ENCODE measurements at places on chromosomes 1 and 21.
A peak's percentile ranks its signal among the peaks of the same experiment; 100 is the strongest.

GRCh38 chr1:15005116-15005515 is 148.4 kb upstream of the TMEM51 start:
- no peak for DNase-seq

GRCh38 chr1:94753171-94753972 is 66.8 kb upstream of the SLC44A3 start:
- DNase-seq, result no peak

DNA sequence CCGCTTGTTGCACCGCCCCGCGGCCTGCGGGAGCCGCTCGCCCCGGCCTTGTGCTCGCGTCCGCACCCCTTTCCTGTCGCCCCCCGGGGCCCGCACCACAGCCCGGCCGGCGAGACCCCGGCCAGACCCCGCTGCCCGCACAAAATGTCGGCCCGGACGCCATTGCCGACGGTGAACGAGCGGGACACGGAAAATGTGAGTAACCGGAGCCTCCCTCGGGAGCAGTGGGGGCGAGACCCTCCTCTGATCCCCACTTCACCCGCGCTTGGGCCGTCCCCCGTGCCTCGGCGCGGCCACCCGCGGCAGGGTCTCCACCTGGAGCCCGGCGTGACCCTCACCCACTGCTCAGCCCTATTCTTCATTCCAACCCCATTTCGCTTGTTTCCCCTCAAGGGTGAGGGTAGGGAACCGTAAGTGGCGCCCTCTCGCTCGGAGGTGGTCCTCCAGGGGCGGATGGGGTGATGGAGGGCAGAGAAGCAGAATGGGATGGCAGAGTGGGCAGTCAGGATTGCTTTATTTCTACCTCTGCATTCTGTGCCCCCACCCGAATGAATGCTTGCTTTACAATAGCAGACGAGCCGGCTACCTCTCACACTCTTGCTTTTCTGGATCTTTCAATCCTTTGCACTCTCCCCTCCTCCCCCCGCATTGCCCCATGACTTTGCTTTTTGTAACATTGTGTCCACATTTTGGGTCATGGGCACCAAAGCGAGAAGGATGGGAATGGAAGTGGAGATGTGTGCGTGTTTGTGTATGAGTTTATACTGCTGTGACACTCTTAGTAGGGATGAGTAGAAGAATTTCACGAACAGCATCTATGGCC is 954 bp downstream of the MARK1 start:
- peak; percentile 22 for DNase-seq

DNA sequence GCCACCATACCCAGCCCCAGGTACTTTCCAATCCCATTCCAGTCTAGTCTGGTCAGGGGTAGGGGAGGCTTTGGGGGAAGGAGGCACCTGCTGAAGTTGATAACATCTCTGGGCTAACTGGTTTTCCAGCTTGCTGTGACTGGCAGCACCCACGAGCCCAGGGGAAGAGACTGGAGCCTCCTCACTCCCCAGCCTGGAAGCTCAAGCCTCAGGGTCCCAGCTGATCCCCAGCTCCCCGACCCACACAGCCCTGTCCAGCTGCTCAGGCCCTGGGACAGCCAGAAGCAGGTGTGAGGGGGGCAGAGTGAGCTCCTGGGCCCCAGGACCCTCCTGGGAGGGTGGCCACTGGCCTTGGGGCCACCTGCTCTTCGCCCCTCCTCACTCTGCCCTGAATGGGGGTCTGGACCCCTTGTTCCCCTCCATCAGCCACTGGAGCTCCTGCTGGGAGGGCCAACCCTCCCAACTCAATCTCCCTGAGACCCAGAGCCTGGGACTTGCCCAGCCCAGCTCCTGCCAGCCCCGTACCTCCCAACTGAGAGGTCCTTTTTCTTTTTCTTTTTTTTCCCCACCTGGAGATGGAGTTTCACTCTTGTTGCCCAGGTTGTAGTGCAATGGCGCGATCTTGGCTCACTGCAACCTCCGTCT is 23.5 kb upstream of the RNU1-4 start:
- DNase-seq, result no peak

DNA sequence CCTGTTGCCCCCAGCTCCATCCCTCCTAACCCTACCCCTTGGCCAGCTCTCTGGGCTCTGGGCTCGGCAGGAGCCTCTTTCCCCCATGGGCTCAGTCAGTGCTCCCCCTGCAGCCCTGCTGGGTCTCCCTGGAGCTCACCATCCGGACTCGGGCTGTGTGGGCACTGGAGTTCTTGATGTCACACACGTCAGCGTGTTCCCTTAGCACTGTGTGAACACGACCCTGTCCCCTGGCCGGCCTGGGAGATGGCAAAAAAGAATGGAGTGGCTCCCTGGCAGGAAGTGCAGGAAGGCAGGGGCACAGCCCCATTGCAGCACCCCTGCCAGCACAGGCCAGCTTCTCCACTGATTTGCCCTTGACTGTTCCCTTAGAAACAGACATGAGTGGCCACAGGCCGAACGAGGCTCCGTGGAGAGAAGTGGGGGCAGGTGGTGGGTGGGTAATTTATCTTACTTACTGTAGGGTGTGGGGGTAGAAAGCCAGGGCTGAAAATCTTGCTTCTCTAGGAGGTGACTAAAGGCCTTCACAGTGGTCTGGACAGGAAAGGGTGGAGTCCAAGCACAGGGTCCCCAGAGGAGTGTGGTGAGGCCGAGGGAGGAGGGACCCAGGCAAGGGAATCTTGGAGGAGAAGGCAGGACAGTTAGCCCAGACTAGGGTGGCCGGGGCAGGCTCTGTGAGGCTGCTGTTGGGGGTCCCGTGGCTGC is 381.7 kb upstream of the VAMP3 start:
- no peak for DNase-seq

DNA sequence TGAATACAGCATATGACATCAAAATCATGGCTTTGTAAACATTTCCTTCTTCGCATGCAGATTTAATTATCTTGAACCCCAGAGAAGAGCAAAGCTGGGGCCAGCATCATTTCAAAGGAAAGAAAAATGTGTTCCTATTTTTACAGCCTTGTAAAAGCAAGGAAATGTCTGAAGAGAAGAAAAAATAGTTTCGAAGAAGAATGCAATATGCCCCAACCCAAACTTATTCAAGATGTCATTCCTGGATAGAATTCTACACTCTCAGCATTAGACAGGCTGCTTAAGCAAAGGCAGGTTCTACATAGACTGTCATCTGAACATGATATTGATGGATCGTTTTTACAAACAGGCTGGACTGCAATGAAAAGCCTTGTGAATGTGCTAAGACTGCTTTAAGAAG is 900.8 kb downstream of the TTLL7 start:
- no peak for DNase-seq

DNA sequence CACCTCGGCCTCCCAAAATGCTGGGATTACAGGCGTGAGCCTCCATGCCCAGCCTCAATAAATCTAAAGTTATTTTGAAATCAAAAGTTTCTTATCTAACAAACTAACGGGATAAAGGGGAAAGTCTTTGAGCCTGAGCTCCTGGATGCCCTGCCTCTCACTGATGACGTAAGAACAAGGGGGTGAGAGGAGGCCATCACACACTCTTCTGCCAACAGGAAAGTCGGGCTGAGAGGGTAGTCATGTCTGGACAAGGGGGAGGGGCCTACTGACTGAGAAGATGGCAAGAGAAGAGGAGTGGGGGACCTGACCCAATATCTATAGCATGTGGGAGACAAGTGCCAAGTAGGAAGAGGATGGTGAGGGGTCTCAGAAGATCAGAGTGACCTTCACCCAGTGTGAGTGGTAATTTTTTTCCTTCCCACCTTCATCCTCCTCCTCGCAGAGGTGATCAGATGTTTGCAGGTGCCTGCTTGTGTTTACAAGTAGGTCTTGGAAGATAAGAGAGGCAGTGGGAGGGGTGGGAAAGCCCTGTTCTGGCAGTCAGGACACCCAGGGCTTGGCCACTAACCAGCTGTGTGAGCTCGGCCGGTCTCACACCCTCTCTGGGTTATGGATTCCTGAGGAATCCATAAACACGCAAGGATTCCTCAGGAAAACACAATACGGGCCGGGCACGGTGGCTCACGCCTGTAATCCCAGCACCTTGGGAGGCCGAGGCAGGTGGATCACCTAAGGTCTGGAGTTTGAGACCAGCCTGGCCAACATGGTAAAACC is 9.6 kb downstream of the UQCRHL start:
- no peak for DNase-seq

DNA sequence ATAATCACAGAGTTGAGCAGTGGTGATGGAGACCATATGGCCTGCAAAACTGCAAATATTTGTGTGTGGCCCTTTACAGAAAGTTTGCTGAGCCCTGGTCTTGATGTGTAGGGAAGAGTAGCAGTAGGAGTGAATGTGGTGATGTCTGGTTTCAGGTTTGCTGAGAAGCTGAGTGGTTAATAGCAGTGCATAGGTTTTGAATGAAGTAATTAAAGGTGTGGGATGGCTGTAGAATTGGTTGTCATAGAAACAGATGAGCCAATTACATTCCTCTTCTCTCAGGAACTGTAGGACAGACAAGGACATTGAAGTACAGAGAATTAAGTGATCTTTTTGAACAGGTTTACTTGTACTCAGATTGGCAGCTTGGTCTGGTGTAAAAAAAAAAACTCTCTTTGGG is 37.4 kb downstream of the PRDM2 start:
- DNase-seq, result no peak

- DNase-seq, result no peak
Measured at GRCh38 chr1:52195161-52195560, 53.3 kb downstream of the ZFYVE9 start.

GRCh38 chr1:26608895-26609294 is 79.3 kb downstream of the RPS6KA1 start:
- DNase-seq, result no peak

- no peak for DNase-seq
Measured at GRCh38 chr1:95953015-95953414, 719.0 kb downstream of the RWDD3 start.

DNA sequence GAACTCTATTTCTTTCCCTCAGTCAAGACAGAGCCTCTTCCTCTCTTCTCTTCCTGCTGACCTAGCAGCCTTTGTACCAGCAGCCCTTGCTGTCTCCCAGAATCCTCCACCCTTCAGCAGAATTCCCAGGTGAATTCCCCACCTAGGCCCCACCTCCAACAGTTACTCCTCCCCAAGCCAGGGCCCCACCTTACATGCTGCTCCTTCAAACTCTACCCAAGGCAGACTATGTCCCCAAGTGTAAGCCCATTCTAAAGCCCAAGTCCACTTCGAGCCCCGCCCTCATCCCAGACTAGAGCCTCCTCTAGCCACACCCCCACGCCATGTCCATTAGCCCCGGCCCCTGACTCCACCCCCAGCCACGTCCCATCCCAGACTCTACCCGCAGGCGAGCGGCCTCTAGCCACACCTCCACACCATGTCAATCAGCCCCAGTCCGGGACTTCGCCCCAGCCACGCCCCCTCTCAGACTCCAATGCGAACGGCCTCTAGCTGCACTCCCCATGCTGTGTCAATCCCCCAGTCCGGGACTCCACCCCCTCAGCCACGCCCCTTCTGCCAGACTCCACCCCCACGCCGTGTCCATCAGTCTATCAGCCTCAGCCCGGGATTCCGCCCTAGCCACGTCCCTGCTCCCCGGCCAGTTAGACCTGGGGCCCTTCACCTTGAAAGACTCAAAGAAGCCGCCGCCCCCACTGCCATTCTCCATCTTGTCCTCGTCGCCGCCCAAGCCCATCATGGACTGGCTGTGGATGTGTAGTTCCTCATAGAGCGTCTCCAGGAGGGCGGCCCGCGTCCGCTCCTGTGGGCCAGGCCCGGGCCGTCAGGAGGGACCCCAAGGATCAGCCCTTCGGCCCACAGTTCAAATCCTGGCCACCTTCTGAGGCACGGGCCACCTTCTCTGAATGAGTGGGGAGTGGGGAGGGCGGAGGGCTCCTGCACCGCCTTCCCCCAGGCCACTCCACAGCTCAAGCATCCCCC is 61.3 kb downstream of the RAP1GAP start:
- DNase-seq, result peak; percentile 91

DNA sequence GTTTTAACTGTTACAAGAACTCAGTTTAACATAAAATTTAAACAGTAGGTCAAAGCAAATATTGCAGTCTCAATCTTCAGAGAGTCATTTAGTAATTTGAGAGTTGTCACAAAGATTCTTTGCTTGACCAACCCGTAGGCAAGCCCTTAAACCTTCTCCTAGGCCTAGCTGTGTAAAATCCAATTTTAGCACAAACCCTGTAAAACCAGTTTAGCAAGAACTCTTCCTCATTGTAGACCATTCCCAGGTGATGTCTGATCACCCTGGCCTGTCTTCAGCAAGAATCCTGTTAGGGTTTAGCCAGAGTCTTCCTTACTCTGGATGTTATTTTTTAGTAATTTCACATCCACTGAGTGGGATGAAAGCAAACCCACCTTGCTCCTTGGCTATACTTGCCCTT is 30.1 kb downstream of the LRIG2 start:
- DNase-seq, result no peak

GRCh38 chr1:99680270-99680669 is 34.4 kb downstream of the PALMD start:
- DNase-seq, result no peak

- DNase-seq, result no peak
Measured at GRCh38 chr21:25827513-25827912, 92.7 kb downstream of the GABPA start.

GRCh38 chr1:81477710-81478109 is 323.0 kb upstream of the ADGRL2 start:
- no peak for DNase-seq
